ENCODE measurements at places on chromosomes 6 and 20. TPM values are rescaled to one million over a fixed set of nuclear protein-coding genes. Genes with fewer than 3 reads are reported as not detected.

DNA sequence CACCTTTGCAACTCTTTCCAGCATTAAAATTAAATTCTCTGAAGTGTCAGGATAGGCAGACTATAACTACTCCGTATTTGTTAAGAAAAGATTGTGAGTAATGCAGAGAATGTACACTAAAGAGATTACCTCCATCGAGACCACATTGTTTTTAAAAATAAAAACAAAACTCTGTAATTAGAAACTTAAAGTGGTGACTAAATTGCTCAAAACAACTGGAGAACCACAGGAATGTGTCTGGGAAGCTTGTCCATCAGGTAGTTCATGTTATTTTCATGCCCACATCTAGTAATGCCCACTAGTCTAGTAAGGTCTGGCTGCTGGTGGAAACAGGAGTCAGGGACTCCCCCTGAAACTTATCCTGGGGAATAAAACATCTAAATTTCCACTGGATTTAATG, 103.0 kb upstream of the FOXQ1 start:
- no peak for DNase-seq

DNA sequence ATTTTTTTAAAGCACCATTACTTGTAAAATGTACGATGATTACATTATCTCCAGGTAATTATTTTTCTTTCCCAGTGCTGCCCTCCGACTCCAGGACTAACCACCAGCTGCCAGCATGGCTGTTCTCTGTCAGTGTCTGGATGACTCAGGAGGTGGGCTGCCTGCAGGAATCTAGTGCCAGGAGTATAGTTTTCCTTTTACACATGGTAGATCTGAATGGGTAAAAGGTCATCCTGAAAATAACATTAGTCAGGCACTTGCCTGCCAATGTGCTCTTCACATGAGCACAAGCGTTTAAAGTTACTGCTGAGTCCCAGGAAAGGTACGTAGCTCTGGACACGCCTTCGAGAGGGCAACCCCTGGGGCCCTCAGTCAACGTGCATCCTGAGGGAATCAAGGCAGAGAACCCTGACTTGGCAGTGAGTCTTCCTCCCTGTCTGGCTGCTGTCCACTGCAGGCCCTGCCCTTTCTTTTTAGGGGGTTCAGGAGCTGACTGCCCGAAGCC, 2.4 kb downstream of the DYNLT1 start:
- peak; percentile 75 for DNase-seq

DNA sequence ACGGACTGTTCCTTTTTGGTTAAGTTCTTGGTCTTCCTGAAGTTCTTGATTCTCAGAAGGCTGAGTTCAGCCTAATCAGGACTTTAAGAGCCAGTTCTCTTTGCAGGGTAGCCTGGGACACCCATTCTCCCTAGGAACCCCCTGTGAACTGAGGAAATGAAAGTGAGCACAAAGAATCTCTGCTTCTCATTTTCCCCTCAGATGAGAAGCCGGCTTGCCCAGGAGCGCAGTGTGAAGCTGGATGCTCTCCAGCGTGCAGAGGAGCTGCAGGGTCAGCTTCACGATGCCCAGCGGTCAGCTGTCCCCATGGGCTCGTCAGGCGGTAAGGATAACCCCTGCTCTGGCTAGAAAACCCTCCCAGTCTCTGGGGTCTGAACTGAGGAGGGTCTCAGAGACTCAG, 34.0 kb downstream of the CD164 start:
- no peak for DNase-seq

DNA sequence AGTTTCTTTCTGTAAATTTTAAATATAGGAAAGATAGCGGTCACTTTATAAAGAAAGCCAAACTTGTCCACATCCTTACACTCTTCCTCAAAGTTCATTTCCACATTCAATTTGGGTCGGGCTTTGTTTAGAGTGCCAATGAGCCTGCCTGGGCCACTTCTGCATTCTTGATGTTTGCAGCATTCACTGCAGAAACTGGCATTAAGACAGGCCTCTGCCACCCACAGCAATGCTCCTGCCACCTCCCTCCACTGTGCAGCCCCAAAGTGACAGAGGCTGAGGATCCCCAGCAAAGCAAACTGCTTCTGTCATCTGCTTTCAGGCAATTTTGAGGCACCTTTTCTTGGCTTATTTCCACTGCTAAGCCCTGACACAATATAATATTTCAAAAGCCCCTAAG, 61.2 kb downstream of the TNFAIP3 start:
- DNase-seq, result no peak

GRCh38 chr20:4190792-4191519, 175.6 kb upstream of the RNF24 start:
- DNase-seq, result no peak

- DNase-seq, result no peak
Measured at GRCh38 chr20:9744551-9744950, 94.3 kb downstream of the PAK5 start.

DNA sequence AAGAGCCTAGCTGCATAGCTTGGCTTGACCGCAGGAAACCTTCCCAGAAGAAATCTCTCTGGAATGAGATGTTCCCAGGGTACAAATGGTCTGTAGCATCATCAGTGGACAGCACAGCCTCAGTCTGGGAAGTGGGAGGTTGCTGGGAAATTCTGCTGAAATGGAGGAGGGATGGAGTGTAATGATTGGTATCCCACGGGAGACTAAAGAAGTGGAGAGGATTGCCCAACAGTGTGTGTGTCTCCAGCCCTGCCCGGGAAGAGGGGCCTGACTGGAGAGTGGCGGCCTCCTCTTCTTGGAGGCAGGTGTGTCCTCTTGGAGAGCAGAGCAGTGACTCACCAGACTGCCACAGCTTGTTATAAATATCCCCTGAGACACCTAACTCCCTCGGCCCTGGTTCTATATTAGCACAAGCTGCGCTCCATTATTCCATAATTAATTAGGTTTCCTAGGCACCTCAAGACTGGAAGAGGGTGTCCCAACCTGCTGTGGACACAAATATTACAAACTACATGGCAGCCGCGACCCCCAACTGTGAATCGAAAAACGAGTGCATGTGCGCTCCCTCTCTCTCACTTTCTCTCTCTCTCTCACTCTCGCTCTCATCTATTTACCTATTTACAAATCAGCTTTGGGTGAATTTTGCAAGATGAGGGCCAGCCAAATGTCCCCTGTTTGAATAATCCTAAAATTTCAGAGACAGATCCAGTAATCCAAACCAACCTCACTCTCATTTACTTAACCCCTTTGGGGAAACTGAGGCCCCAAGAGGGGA, 68.8 kb downstream of the FGD2 start:
- no peak for DNase-seq

DNA sequence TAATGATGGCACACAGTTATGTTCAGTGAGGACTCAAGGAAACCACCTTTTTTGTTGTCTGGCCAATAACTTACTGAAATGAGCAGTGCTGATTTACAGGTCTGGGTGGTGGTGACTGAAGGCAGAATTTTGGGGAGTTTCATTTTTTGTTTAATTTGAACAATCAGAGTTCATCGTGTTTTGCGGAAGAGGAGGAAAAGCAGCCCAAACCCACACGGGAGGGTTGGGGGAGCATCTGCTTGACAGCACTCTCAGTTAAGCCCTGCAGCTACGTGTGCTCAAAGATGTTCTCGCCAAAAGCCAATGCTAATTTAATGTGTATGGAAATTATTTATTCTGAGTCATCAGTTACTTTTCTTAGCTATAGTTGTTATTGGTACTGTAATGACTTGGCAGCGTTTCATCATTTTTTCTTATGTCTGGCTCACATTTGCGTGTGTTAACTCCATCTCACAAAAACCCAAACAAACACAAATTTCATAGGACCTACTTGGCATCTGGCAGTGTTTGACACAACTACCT, 89.2 kb downstream of the UST start:
- no peak for DNase-seq

- DNase-seq, result no peak
Measured at GRCh38 chr20:40278673-40279072, 410.4 kb downstream of the MAFB start.

GRCh38 chr20:17797161-17797560, 97.4 kb downstream of the BANF2 start:
- no peak for DNase-seq

DNA sequence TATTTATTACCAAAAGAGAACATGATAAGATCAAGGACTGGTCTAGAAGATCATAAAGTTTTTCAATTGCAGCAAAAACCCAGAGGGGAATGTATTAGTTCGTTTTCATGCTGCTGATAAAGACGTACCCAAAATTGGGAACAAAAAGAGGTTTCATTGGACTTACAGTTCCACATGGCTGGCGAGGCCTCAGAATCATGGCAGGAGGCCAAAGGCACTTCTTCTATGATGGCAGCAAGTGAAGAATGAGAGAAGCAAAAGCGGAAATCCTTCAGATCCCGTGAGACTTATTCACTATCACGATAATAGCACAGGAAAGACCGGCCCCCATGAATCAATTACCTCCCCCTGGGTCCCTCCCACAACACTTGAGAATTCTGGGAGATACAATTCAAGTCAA, 57.7 kb upstream of the HIVEP2 start:
- no peak for DNase-seq

DNA sequence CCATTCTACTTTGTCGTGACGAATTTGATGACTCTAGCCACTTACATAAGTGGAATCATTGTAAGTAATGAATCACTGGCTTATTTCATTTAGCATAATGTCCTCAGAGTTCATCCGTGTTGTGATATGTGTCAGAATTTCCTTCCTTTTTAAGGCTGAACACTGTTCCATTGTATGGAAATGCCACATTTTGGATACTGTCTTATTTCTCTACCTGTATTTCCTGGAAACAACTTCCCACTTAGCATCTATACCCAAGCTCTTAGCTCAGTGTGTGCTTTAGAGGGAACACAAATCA, 28.8 kb upstream of the GGTLC1 start:
- DNase-seq, result peak; percentile 84

DNA sequence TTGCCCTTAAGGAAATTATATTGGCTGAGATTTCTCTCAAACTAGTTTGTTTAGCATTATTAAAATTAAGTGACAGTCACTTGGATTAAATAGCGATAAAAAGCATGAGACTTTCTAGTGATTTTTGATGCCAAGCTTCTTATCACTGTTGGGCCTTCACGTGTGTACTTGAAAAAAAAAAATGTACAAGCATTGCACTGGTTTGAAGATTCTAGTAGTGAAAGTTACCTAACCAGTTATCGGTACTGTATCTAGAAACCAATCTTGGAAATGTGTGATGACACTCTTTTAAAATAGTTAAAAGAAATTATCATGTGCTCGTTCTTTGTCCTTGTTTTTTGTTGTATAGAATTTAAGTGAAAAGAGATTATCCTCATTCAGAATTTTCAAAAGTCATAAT, 102.1 kb downstream of the SCAF8 start:
- DNase-seq, result no peak

DNA sequence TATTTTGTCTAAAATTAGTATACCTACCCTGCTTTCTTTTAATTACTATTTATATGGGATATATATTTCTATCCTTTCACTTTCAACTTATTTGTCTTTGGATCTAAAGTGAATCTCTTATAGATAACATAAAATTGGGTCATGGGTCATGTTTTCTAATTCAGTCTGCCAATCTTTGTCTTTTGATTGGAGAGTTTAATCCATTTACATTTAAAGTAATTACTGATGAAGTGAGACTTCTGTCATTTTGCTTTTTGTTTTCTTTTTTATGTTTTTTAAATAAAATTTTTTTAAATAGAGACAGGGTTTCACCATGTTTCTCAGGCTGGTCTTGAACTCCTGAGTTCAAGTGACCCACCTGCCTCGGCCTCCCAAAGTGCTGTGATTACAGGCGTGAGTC, 50.5 kb upstream of the PRDM1 start:
- no peak for DNase-seq

DNA sequence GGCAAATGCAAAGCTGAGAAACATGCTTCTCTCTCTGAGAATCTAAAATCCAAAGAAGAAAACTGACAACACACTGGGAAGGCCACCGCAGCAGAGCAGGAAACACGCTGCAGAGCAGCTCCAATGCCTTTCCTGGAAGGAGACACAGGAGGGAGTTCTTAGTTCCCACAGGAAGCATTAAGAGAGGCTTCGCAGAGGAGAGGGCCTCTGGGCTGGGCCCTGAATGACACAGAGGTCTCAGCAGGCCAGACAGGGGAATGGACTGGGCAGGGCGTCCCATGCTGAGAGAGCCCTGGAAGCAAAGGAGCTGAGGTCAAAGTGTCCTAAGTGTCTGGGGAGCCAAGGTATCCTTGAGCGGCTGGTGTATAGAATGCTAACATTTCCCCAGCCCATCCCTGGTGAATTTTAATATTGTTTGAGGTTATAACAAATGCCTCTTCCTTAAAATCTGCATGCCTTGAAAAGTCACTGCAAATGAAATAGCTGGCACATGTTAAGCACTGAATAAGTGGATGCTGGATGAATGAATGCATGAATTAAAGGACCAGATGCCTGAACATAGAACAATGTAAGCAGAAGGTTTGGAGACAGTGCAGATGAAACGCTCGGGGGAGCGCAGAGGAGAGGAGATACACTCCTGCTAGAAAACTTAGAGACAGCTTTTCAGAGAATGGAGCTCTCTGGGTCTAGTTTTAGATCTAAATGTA, 110.0 kb upstream of the SYNDIG1 start:
- DNase-seq, result no peak

GRCh38 chr20:5735845-5736510, 14.2 kb upstream of the SHLD1 start:
- DNase-seq, result no peak

The CYP21A2 gene
- total RNA-seq, result not detected

The ZKSCAN8 gene
- total RNA-seq, result 8.5 TPM

The SLPI gene
- not detected for total RNA-seq

All from lung microvascular endothelial cell (primary cell).